Activated naive CD4-positive, alpha-beta T cell treated with anti-CD3 and anti-CD28 coated beads for 36 hours (primary cell): ENCODE measurements at places on chromosomes 7 and 10. TPM values are rescaled to one million over a fixed set of nuclear protein-coding genes. Genes with fewer than 3 reads are reported as not detected.

DNA sequence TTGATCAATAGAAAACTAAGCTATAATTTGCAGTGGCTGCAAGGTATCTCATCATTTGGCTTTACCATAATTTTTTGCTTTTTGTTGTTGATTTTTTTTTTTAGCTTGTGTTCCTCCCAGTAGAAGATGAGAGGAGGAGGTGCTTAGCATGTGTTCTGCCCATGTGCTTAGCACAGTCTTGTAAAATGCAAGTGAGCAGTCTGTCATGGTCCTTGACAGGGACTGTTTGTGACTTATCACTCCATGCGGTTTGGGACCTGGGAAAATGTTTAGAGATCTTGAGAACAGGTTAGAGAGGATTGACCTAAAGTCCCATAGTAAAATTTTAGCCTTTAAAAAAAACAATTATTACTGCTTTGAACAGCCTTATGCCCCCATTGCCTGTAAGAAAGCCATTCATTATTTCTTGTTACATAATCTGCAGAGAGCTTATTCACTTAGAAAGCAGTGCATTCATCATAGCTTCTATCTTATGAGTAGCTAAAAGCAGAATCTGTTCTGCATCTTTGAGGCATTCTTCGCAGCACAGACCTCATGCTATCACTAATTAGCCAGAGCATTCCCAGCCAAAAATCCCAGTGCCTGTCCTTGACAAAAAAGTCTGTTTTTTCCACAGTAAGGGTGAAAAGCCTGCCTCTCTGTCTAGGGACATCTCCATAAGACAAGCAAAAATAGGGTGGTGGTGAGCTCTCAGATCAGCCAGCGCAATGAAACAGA is 748.7 kb upstream of the GALNT17 start:
- H3K27ac ChIP-seq, result no peak overlapping the region
- no peak overlapping the region for H3K4me3 ChIP-seq
- DNase-seq, result no peak
- no peaks in the 10 kb centered on the region for H3K36me3 ChIP-seq

GRCh38 chr10:117248750-117249465 is 8.0 kb downstream of the SLC18A2 start:
- H3K27ac ChIP-seq, result no peak overlapping the region
- no peak for DNase-seq
- H3K4me3 ChIP-seq, result no peak overlapping the region
- no peaks in the 10 kb centered on the region for H3K4me1 ChIP-seq

- H3K27ac ChIP-seq, result no peak overlapping the region
- H3K27me3 ChIP-seq, result no peaks in the 10 kb centered on the region
- peaks cover 5% of the 10 kb centered on the region for H3K36me3 ChIP-seq
- peaks cover 47% of the 10 kb centered on the region for H3K4me1 ChIP-seq
- no peak overlapping the region for H3K4me3 ChIP-seq
Measured at GRCh38 chr10:71835671-71836595, 15.1 kb downstream of the PSAP start.

DNA sequence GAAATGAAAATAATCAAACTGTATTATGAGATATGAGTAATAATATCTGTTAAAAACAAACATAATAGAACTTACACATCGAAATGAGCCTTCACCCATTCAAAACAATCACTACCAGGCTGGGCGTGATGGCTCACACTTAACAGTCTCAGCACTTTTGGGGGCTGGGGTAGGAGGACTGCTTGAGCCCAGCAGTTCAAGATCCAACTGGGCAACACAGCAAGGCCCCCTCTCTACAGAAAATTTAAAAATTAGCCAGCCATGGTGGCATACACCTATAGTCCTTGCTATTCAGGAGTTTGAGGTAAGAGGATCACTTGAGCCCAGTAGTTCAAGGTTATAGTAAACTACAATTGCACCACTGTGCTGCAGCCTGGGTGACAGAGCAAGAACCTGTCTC is 75.8 kb downstream of the NT5C2 start:
- DNase-seq, result no peak
- H3K36me3 ChIP-seq, result peaks cover 1% of the 10 kb centered on the region
- no peaks in the 10 kb centered on the region for H3K27me3 ChIP-seq
- H3K4me1 ChIP-seq, result peaks cover 6% of the 10 kb centered on the region

DNA sequence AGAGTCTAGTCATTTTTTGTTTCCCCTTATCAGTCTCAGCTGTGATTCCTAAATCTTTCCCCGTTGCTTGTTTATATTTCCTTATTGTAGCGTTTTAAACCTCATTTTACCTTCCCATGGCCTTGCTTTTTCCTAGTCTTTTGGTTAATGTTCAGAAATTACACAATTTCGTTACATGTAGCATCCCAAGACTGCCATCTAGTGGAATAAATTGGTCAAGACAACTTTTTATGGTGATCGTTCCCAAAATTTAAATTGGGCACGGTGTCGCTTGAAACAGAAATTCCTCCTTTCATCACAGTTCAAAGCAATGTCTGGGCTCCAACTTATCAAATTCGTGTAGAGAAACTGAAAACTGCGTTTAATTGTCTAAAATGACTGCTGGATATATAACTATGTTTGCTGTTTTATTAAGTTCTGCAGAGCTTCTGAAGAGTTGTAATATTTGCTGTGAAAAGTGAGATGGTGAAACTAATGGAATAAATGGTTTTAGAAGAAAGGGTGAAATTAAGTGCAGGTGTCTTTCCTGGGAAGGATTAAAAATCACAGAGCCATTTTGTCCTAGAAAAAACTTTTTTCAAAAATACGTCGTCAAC is 370.2 kb downstream of the PHF14 start:
- H3K4me3 ChIP-seq, result no peak overlapping the region
- no peak overlapping the region for H3K27ac ChIP-seq
- no peaks in the 10 kb centered on the region for H3K36me3 ChIP-seq
- H3K27me3 ChIP-seq, result peaks cover 10% of the 10 kb centered on the region

- peak; percentile 47 for DNase-seq
- H3K27me3 ChIP-seq, result no peaks in the 10 kb centered on the region
- H3K36me3 ChIP-seq, result peaks cover 2% of the 10 kb centered on the region
- no peak overlapping the region for H3K4me3 ChIP-seq
Measured at GRCh38 chr7:134737566-134738345, 41.7 kb upstream of the CALD1 start.

DNA sequence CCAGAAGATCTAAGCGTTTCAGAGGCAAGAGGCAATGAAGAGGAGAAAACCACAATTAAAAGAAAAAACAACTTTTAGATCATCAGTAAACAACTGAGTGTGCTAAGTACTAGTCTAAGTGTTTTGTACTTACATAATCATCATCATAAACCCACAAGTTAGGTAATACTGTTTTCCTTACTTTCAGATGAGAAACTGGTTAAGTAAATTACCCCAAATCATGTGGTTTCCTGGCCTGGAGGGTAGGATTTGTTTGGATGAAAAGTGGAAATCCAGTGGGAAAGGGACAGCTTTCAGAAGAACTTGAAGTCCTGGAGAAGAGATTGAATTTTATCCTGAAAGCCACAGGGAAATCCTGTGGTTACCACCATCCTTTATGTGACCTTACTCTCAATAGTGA is 463.3 kb downstream of the LRMDA start:
- H3K36me3 ChIP-seq, result no peaks in the 10 kb centered on the region
- no peak overlapping the region for H3K27ac ChIP-seq
- H3K4me3 ChIP-seq, result no peak overlapping the region
- H3K27me3 ChIP-seq, result peaks cover 5% of the 10 kb centered on the region

GNAI1 gene
- total RNA-seq, result 2.4 TPM

YKT6 gene
- 53.5 TPM for total RNA-seq
